Natural killer cell (primary cell): ENCODE measurements at places on chromosomes 7 and 10. TPM values are rescaled to one million over a fixed set of nuclear protein-coding genes. Genes with fewer than 3 reads are reported as not detected.

The APBB1IP gene
- total RNA-seq: 92.5 TPM

The INA gene
- total RNA-seq: not detected

GRCh38 chr7:124698964-124699363 lies 66.6 kb downstream of the GPR37 start:
- no peak for DNase-seq

DNA sequence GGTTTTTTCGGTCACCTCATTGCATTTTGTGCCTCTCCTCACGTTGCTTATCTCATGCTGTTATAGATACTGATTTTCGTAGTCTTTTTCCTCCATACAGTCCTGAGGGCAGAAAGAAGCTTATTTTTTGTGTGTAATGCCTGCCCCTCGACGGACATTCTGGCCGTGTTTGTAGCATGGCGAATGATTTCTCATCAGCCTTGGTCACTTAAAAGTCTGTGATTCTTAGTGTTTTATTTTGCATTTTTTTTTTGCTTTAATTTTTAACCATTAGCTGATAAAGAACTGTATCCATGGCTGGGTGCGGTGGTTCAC lies 469 bp upstream of the NOC3L start:
- no peak for DNase-seq

DNA sequence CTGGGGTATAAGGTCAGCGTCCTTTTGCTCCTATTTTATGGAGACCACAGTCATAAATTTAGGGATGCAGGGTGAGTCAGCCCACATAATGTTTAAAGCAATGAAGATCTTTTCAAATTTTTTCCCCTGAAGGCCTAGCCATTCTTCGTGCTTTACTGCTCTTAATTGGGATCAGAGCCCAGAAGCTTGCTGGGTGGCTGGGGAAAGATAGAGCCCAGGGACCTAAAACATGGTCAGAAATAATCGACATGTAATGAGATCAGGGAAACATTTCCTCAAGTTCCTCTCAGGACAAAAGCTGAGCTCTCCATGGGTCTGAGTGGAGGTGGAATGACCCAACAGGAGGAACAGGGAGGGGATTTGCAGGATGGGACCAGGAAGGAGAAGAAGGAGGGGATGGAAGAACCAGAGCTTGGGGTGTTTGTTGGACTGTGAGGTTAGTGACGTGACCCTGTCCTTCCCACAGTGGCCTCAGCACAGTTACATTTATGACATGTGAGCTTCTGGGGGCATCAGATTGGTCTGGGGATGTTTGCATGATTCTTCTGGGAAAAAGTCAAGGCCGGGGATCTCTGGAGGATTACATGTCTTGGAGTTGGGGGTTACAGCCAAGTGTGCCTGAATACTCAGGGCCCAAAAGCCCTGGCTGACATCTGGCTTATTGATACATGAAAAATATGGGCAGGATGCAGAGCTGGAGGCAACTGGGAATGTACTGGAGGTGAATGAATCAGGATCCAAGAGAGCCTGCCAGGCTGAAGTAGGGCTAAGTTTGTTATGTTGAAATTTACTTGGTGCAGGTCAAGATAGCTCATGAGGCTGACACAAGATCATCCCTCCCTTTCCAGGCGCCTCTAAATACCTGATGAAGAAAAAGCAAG lies 477.9 kb downstream of the RPS24 start:
- no peak for DNase-seq

- DNase-seq: no peak
Observed at GRCh38 chr7:48420206-48420605, 248.9 kb downstream of the ABCA13 start.

The TMEM184A gene
- total RNA-seq: not detected

GRCh38 chr7:130136579-130137167 lies 66.3 kb downstream of the KLHDC10 start:
- no peak for DNase-seq

The LIPM gene
- not detected for total RNA-seq

The CBX3 gene
- 109 TPM for total RNA-seq

The GDF2 gene
- not detected for total RNA-seq

DNA sequence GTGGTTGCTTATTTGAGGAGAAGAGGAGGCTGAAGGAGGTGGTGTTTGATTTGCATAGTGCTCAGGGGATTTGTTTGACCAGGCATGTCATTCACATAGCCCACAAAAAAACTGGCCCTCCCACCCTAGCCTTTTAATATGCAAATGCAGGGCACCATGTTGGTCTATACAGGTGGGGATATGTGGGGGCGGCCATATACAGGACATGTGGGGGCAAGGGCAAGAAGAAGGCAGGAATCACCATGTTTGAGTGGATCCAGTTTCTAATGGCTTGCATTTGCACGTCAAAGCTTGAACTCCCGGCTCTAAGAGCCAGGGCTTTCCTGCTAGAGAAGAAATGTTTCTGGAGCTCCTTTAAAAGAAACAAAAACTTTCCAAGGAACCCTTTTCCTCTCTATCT lies 541.0 kb downstream of the ZWINT start:
- no peak for DNase-seq

DNA sequence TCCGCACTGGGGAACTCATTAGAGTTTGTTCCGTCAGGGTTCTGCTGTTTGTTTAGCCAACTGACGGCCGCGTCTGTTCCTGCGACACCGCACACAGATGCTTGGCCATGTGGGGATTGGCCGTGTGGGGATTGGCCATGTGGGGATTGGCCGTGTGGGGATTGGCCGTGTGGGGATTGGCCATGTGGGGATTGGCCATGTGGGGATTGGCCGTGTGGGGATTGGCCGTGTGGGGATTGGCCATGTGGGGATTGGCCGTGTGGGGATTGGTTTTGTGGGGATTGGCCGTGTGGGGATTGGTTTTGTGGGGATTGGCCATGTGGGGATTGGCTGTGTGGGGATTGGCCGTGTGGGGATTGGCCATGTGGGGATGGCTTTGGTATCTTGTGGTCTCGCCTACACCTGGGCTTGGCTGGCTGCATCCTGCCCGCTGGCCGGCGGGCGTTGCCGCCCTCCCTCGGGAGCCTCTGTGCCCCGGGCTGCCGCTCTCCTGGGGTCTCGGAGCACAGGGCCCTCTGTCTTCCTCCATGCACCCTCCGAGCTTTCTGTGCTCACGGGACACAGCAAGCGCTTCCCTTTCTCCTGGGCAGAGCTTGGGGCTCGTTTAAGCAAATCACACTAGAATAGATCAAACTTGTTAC lies 62.5 kb downstream of the NKX6-2 start:
- DNase-seq: no peak

The CACNA2D1 gene
- not detected for total RNA-seq

DNA sequence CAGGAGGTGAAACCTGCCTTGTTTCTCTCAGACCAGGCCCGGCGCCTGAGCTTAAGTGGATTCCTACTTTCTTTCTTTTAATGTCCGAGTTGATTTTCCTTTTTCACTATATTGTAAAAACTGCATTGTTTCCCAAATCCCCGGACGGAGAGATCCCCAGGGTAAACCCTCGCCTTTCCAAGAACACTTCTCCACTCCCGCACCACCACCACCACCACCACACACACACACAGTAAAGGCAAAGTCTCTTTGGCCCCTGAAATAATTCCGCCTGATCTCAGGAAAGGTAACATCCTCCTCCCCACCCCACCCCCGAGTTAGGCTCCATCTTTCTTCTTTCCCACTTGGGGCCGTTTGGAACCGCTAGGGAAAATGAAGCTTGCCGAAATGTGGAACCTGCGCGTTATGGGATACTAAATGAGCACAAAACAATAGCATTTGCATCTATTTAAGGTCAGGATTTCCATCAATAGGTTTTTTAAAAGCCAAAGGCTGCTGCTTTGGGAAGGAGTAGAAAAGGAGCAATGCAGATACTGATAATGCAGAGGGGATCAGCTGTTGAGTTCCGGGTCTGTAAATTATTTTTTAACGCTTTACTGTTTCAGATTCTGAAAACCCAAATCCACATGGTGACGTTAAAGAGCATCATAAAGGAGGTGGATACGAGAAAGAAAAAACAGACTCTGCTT lies 2.5 kb downstream of the HPSE2 start:
- no peak for DNase-seq

The CPXM2 gene
- not detected for total RNA-seq

The IRF5 gene
- 13.0 TPM for total RNA-seq

DNA sequence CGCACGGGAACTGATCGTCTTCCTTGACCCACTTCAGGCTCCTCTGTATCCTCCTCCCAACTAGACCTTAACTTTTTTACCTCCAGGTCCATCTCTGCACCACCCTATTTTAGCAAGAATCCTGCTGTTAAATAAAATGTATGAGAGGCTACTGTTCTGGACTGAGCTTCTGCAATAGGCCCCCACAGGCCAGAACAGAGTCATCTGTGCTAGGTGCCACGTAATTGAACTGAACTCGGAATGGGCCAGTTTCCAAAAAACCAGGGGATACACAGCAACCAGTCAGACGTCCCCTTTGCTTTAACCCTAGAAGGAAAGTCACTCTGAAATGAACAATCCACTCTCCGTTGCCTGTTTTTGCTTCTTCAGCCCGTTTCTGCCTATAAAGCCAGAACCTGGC lies 71.3 kb downstream of the CHST15 start:
- no peak for DNase-seq

- DNase-seq: no peak
Observed at GRCh38 chr7:44743750-44744149, 4.9 kb upstream of the ZMIZ2 start.

- DNase-seq: no peak
Observed at GRCh38 chr7:151566897-151567320, 47.2 kb upstream of the RHEB start.

DNA sequence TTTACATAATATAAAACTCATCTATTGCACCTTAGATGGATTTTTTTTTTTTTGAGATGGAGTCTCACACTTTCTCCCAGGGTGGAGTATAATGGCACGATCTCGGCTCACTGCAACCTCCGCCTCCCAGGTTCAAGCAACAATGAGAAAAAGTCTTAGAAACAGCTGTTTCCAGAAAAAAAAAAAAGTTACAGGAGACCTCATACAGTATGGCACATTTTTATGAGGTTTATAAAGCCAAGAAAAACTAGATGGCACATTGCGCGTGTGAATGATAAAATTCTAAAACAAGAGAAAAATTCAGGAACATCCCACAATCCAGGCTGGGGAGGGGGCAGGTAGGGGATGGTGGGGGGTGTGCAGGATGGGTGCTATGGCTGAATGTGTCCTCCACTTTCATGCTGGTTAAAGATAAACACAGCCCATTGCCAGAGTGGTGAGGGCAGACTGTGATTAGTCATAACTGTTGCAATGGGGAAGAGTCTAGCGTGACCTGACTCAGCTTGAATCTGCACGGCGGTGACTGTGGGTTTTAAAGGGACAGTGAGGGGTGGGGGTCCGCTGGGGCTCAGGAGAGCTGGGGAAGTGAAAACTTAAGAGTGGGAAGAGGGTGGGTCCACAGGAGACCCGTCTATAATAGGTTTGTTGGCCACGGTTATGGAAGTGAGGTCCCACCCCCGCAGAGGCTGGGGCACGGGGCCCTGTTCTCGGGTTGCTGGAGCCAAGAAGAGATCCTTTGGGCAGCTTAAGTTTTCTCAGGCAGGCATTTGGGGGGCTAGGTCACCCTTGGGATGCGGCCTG lies 11.9 kb upstream of the LRRC27 start:
- DNase-seq: no peak

DNA sequence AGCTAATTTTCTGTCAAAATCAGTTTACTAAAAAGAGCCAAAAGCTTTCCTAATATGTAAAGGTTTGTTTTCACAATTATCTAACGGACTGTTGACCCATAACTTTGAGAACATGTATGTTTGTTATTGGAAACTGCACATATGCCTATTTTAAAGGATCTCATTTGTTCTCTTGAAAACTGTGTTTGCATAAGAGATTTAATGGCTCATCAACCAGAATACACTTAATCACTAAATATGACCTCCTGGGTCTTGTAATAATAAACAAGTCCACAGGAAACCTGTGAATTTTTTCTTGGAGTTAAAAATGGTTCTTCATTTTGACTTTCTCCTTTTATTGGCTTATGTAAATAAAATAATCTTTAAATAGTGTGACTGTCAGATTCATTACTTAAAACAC lies 48.3 kb upstream of the STEAP1B start:
- DNase-seq: no peak

DNA sequence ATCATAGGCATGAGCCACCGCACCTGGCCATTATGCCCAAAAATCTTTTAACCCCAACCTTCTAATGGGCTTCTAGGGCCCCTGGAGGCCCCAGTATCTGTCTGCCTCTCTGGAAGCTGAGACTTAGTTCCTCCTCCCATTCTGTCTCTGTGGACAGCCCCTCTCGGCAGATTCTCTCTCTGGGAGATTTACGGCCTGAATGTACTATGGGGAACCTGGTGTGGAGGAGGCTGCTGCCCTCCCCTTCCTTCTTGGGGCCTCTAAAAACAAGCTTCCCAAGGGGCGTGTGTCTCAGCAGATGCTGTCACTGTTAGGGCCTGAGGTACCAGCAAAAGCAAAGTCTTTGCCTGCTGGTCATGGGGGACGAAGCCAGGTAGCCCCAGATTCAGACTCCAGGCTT lies 35.8 kb upstream of the PRKAR1B start:
- no peak for DNase-seq

The DYDC1 gene
- total RNA-seq: not detected

The EPHA1 gene
- total RNA-seq: not detected

DNA sequence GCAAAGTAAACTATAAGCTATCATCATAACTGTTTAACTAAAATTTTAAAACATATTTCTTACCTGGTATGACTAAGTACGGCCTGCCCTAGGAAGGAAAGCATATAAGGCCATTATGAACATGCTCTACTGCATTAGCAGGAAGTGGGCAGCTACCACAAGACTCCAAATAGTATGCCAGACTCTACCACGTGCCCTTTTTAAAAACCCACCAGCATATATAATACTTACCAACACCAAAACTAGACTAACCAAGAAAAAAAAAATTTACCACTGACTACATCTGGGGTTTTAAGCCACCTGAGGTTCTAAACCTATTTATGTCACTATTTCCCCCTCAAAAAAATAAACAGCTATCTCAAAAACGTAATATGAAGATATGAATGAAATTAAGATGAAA lies 30.1 kb downstream of the NUDCD3 start:
- peak; percentile 88 for DNase-seq

- DNase-seq: no peak
Observed at GRCh38 chr7:38217672-38218071, 39.6 kb downstream of the STARD3NL start.

DNA sequence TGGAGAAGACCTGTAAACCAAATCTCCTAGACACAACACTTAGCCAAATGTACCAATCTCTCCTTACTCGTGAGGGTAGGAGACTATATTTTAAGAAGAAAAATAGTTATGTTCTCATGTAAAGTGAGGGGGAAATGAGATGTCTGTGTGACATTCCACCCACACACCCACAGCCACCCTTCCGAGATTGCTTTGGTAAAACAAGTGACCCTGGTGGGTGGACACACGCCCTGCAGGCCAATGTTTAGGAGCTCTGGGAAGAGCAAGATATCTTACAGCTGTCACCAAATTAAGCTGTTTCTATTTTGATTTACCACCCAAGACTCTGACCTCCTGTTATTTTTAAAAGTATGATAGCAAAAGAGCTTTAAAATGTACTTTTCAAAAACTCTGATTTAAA lies 147.2 kb upstream of the PFKP start:
- DNase-seq: no peak

- DNase-seq: no peak
Observed at GRCh38 chr7:95766657-95767056, 5.7 kb upstream of the DYNC1I1 start.
